ENCODE measurements at places on chromosomes 3 and 15.

GRCh38 chr15:65333856-65334255 is 29.4 kb downstream of the RNU5B-1 start:
- DNase-seq, result no peak

- no peak for DNase-seq
Observed at GRCh38 chr15:26867200-26868007, 542 bp downstream of the GABRA5 start.

DNA sequence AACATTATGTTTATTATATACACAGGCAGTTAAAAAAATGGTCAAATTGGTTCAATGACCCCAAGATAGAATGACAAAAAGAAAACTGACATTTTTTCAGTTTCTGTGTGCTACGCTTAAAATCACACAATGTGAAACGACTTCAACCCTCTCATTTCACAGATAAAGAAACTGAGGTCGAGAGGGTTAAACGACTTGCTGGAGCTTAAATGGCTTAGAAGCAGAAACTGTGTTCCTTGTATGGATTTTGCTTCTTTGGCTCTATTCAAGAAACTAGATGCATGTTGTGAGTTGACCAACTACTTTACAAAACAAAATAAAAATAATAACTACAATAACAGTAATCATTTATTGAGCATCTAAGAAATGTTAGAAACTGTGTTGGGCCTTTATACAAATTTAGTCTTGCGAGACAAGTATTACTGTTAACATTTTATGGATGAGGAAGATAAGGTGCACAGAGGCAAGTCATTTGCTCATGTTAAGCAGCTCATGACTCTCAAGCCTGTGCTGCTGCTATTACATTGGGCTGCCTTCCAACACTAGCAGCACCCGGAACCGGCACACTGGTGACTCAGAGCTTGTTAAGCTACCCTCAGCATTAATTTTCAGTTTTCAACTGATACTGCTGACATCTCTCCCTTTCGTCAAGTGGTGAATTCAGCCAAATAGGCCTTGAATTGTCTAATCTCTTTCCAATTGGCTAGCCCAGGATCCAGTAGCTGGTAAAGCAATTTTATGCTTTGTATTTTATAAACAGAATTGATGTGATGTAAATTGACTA is 487.6 kb downstream of the NAALADL2 start:
- DNase-seq, result no peak

DNA sequence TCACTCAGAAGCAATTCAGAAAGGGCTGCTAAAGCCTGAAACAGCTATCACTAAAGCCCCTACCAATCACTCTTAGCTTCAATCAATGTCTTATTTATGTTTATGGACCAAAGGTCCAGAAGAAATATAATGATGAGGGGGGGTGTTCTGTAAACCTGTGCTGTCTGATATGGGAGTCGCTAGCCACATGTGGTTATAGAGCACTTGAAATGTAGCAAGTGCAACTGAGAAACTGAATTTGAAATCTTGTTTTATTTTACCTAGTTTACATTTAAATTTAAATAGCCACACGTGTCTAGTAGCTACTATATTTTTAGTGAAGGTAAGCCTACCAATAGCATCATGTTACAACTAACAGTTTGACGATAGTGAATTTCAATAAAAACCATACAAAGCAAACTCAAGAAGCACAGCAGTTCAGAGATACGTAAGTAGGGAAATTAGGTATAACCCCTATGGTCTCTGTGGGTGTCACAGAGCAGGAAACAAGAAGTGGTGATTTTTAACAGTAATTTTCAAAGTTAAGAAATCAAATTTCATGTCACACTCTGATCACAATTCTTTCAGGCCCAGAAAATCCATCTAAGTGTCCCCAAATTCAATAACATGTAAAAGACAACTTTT is 3.6 kb downstream of the POU1F1 start:
- DNase-seq, result no peak

- no peak for DNase-seq
Observed at GRCh38 chr3:159080821-159081220, 279.0 kb downstream of the MFSD1 start.

DNA sequence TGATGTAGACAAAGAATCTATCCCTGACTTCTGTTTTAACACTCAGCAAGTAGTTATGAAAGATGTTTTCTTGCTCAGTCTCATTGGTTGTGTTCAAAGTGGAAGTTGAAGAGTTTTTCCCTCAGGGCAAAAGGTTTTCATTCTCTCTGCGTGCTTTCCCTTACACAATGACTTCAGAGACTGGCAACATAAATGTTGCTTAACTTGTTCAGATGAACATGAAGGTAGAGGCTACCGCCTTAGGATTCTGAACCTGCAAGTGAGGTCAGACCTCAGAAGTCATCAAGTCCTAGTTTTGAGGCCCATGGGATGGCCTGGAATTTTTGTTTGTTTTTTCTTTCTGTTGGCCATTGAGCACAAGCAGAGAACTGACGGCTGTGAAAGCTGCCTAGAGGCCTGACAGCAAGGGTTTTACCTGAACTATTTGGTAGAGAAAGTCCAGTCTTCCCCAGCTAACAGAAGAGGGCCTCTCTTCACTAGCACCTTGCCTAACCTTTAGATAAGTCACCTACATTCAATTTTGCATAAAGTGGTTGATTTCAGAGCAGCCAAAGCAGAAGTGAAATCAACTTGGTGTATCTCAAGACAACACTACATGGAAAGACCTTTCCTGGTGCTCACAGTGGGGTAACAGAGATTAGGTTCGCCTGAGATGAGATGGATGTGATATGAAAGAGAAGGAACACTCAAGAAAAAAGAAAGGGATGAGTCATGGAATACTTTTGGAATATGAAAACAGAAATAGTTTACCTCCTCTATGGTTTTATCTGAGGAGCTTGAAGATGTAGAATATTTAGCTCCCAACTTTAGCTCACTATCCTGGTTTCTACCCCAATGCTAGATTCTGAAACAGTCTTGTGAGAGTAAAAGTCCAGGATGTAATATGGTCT is 53.6 kb upstream of the AP4E1 start:
- no peak for DNase-seq

DNA sequence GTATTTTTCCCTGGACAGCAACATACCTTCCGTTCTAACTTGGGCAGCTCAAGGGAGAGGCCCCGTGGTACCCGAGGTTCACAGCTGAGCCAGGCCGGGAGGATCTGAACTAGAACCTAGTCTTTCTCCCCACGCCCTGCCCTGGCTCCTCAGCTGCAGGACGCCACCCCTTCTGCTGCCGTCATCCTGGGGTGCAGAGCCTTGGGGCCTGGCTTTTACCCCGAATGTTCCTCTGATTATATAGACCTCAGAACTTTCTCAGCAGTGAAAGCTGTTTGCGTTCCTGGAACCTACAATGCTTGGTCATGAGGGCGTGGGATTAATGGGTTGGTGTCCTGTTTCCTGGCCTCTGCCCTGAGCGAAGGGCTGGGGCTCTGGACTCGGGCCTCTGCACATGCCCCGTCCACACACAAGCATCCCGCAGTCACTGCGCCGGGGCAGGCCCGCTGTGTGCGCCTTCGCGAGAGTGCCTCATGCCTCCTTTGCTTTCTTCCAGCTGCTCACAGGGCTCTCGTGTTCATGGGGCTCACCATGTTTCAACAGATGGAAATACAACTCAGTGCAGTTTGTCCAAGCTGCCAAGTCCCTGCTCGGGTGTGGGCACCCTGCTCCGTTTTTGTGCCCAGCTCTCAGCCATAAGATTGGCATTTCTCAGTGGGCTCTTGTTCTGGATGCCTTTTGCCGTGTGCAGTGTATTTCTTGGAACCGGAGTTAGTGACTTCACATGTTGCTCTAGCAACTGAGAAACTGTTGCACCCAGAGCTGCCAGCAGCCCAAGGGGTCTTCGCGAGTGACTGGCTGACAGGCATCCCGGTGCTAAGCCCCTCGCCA is 20.4 kb downstream of the SYNM start:
- no peak for DNase-seq

- no peak for DNase-seq
Observed at GRCh38 chr3:127167315-127168043, 25.5 kb upstream of the PRR23E start.

DNA sequence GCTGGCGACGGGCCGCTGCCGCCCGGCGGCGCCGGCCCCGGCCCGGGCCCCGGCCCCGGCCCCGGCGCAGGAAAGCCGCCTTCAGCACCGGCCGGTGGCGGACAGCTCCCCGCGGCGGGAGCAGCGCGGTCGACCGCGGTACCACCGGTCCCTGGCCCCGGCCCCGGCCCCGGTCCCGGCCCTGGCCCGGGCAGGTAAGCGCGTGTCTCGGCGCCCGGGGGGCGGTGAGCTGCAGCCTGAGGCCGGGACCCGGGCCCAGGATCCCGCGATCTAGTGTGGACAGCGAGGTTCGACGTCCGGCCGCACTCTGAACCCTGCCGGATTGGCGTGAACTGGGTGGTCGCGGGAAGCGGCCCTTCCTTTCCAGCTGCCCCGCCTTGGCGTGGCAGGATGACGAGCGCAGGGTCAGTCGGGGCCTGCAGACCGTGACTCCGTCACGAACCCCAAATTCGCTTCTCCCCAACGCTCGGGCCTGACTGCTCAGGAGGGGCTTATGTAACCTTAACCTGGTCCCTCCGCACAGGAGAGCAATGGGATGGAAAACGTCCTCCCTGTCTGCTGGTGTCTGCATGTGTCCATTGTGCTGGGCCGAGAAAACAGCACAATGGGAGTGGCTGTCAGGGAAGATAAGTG is 472 bp downstream of the BSN start:
- no peak for DNase-seq

DNA sequence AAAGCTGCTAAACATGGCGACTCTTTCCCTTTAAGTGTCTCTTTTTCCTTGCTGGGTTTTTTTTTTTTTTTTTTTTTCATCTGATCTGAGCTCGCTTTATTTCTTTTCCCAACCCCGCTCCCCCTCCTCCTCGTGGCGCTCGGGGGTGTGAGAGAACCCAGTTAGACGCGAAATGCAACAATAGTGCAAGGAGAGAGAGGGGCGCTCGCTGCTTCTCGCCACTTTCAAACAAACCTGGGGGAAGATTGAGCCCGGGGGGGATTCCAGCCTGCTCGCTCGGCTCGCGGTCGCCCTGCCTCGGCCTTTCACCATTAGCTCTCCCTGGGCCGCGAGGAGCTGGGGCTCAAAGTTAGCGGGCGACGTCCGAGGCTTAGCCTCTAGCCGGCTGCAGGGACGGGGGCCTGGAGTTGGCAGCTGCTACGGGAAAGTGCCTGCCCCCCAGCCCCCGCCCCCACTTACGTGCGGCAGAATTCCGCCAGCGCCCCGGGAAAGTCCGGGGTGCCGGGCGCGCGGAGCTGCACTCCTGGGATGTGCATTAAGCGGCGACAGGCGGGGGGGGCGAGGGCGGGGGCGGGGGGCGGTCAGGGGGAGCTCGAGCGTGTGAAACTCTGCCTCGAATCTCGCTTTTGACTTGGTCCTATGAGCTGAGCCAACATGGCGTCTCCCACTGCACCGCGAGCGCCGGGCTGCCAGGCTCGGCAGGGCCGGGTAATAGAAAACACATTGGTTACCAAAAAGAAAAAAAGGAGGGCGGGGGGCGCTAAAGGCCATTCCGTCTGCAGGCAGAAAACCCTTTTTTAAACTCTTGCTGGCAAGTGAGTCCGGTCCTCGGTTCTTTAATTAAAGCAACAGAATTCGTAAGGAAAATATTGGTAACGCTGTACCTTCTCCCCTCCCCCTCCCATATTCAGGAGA is 10.4 kb downstream of the NR2F2 start:
- DNase-seq, result no peak

GRCh38 chr3:195613468-195614069 is 29.8 kb upstream of the APOD start:
- no peak for DNase-seq

DNA sequence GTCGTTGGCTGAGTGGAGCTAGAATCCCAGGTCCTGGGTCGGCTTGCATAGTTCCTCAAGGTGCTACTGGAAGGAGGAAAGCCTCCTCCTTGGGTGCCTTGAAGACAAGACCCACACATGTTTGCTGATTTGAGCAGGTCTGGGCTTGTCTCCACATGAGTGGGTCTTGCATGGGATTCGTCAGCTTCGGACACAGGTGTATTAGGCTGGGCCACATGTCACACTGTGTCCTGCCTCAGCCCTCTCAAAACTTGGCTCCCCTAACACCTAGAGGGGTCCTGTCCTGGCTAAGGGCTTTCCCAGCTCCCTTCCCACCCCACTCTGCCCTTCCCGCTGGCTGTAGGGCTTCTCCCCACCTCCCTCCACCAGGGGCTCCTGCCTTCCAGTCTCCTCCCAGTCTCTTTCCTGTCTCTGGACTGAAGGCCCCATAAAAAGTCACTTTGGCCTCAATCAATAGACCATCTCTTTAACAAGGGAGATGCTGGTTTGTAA is 73.0 kb upstream of the ADPGK start:
- DNase-seq, result no peak

- no peak for DNase-seq
Observed at GRCh38 chr15:25240461-25241021, 198.3 kb downstream of the UBE3A start.

DNA sequence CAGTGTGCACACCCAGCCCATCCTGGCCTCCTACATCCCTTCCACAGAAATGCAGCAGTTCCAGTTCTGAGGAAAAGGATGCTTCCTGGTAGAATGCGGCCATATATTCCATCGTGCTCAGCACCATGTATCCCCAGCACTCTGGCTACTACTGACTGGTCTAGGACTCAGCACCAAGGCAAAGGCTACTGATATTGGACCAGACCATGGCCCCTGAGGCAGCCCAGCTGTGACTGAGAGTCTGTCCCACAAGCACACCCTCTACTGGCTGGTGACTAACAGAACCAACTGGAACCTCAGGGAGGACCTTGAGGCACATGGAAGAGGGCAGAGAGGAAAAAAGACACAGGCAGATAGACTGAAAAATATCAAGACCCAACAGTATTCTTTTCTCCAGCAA is 30.0 kb downstream of the TARS3 start:
- DNase-seq, result no peak

DNA sequence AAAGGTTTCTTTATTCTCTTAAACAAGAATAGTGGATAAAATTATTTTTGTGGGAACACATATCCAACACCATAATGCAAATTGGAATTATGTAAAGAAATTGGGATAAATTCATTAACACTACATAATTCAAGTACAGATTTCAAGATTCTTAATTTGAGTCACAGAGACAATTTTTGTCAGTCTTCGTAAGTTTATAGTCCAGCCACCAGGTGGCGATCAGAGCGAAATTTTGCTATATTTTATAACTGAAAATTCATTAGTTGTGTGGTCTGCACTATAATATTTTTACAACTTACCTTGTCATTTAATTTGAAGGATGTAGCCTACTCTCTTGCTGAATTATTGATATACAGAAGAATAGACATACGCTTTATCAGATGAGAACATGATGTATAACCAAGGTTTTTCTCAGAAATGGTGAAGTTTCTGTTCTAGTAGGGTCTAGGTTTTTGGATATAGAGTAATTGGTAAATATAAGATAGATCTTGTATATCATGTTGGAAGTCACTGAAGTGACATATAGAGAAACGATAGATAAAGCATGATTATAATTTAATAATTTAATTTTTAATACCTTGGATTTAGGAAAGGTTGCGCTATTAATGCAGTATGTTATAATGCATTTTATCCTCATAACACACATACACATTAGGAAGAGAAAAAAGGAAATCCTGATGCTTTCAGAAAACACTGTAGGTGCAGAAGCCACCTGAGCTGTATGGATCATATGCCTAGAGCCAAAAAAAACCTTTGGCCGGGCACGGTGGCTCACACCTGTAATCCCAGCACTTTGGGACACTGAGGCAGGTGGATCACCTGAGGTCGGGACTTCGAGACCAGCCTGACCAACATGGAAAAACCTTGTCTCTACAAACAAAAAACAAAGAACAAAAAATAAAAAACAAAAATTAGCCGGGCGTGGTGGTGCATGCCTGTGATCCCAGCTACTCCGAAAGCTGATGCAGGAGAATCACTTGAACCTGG is 31.7 kb downstream of the PLSCR4 start:
- DNase-seq, result peak; percentile 9

GRCh38 chr15:76199106-76200082 is 111.9 kb downstream of the ETFA start:
- DNase-seq, result no peak

- no peak for DNase-seq
Observed at GRCh38 chr3:194745422-194746184, 59.9 kb downstream of the FAM43A start.

All from activated CD4-positive, alpha-beta T cell treated with anti-CD3 and anti-CD28 coated beads for 1 hour (primary cell).